CD4-positive, alpha-beta T cell (primary cell): ENCODE measurements at places on chromosomes 3 and 15.

GRCh38 chr3:197303452-197303851, 5.0 kb upstream of the DLG1 start:
- no peak for DNase-seq

DNA sequence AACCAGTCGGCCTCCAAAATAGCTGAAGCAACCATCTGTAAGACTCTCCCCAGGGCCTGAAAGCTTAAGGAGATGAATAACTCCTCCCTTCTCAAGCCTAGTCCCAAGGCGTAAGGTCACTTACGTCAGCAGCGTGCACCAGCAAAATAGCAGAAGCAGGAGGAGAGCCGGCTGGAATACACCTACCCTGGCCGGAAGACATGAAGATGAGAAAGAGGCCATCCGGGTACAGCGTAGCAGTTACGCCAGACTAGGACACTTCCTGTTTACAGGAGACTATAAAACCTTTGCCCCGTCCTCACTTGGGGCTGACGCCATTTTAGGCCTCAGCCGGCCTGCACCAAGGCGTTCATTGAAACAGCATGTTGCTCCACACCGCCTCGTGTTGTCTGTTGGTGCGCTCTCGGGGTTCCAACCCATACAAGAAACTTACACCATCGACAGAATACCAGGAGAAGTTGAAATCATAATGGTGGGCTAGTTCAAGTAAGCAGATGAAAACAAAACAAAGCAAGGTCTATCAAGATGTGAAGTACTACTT, 2.5 kb downstream of the CFAP92 start:
- no peak for DNase-seq

- no peak for DNase-seq
These were observed 113.9 kb downstream of the OXNAD1 start for GRCh38 chr3:16378920-16379319.

DNA sequence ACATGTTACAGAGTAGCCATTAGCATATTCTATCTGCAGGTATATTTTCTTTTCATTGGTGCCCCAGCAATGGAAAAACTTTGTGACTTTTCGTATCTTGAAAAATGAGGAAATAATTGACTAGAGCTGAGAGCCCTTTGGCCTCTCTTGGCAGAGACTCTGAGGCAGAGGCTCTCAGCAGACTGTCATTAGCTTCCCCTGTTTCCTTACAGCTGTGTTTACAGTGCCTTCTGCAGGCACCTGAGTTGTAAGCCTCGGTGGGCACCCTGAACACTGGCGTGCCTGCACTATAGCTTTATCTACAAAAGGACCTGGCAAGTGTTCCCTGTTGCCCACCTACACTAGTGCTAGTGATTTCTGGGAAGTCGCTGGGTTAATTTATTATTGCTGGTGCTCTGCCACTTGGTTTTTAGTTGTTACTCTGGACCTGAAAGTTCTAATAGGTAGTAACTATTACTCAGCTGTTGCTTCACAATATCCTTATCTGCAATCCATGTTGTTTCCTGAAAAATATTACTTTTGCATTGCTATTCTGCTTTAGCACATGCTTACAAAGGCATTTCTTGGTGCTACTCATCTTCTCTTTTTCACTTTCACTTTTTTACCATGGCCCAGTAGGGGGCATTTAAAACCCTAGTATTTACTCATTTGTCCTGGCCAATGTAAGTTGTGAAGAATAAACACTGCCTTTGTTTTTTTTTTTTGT, 7.8 kb upstream of the GPR171 start:
- no peak for DNase-seq

DNA sequence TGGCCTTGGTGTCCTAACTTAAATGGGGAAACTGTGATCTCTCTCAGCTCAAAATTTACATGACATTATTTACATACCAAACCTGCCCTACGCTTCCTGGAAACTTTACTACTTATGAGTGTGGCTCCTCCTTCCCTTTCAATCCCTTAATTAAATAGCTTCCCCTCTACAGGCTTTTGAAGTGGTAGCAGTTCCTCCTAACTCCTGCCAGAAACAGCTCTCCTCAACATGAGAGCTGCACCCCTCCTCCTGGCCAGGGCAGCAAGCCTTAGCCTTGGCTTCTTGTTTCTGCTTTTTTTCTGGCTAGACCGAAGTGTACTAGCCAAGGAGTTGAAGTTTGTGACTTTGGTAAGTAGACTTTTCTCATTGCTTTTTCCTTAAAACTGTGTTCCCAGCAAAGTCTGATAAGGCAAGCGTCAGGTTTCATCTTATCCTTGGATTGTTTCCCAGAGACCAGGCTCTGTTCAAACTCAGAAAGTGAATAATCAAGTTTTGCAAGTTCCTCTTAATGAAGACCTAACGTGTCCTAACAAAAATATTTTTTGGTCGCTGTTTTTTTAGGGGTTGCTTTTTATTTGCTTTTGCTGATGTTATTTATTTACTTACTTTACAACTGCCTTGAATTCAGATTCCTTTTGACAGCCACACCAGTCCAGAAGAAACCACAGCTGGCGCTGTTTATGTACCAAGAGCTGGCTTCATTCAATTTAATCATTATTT, at the start of gene ACP3:
TSS of gene ACP3 (plus strand) at position 179 of the 720 bp plus-strand sequence. CDS start at position 229, 50 bp downstream.
- DNase-seq: no peak

DNA sequence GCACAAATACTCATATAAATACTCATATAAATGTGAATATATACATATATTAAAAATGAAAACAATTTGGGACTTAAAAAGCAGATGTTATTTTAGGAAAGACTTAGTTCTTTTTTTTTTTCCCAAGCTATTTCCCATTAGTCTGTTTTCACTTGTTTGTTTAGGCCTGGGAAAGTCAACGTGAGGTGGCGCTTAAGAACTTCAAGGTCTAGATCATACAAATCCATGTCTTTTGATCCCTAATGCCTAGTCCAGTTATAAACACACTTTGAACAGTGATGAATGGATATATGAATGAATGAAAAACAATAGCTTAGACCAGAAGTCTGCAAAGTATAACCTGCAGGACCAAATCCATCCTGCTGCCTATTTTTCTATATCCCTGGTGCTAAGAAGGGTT, 224.5 kb downstream of the CGGBP1 start:
- DNase-seq: no peak

GRCh38 chr15:36877796-36878683, 222.3 kb downstream of the MEIS2 start:
- DNase-seq: no peak

GRCh38 chr3:172617976-172618375, 92.9 kb downstream of the NCEH1 start:
- no peak for DNase-seq

GRCh38 chr3:29585368-29585767, 304.5 kb downstream of the RBMS3 start:
- no peak for DNase-seq
